ENCODE measurements at places on chromosomes 2 and 18.
A peak's percentile ranks its signal among the peaks of the same experiment; 100 is the strongest.

DNA sequence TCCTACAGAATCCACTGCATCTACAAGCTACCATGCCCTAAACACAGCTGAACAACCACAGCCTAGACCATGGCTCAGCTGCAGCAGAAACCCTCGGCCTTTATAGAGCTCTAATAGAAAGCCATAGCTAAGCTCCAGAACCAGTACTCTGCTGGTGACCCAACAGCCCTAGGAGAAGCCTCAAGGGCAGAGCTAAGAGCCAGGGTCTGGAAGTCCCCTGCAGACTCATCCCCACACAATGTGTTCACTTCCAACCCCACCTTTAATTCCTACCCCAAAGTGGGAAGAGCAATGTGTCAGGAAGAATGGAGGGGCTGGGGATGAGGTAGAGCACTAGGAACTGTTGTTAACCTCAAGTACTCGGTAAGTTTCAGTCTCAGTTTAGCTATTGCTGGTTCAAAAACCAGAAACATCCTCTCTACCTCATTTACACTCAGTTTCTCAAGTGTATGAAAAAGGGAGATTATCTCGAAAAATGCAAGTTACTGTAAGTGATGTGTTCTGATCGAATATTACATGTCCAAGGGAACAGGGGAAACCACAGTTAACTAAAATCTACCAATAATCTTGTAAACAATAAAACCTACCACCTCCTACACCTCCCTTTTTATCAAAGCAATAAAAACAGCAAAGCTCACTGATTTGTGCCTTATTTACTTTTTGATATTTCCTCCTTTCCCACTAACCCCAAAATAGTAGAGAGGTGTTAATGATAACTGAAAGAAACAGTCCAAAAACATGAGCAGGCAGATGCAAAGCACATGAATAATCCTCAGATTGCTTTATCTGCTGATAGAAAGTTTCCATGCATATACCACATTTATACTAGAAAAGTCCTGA is 36.2 kb downstream of the THADA start:
- no peak for DNase-seq

DNA sequence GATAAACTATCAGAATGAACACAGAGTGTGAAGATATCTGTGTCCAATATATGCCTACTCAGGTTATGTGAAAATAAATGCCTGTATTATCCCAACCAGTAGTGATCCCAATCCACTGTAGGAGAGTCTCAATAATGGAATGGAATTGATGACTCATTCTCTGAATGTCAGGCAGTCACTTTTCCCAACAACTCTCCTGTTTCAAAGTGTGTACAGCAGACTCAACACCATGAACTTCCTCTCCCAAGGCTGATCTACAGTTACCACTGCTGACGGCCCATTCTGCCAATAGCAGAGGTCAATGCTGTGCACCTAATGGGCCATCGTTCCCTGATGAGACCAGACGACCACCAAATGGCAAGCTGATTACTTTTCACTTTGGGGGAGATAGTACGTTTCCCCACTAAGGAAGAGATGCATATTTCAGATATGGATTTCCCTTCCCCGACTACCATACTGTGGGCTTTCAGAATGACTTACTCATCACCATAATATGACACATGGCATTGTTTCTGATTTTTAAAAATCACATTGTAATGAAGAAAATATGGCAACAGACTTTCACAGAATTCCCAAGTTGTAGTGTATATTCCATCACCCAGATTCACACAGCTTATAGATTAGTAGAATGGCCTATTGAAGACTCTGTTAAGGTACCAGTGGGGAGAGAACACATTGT is 601.7 kb upstream of the VRK2 start:
- DNase-seq, result no peak

GRCh38 chr2:76381624-76382023 is 670.9 kb upstream of the GCFC2 start:
- DNase-seq, result no peak

DNA sequence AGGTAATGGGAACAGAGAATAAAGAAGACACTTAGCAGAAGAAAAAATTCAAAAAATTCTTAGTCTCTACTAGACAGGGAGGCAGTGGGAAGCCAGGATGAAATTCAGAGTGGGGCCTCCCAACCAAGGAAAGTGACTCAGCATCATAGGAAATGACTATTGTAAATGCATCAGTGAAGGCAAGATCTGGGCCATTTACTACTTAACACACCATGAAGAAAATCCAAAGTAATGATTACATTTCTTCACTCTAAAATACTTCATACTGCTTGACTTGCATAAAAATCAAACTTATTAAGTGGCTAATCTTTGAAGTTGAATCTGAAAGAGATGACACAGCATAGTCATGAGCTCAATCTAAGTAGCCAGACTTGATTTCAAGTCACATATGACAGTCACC is 405.8 kb upstream of the SLC39A10 start:
- DNase-seq, result no peak

DNA sequence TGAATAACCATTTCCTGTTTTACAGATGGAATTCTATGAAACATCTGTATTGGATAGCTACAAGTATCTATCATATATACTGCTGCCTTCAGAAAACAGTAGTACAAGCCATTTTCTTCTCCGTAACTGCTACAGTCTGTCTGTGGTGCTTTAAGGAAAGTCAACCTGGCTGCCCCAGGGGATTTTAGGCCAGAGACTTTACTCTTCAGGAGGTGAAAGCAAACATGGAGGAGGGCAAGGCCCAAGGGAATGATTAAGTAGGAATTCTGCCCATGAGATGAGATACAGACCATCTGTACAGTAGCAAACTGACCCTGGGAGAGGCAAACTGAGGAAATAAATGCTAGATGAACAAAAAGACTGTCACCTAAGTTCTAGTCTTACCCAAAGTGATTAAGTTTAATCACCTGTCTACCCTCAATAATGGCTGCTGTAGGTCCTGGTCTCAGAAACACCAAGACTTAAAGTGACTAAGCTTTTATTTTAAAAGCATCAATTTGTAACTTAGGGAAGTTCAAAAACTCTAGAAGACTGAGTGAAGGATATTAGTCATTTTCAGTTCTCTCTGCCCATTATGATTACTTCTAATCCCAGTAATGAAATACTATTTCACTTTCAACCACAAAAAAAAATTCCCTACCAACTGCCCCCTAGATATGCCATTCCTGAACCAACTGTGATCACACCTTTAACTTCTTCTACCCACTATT is 14.8 kb downstream of the MBD2 start:
- DNase-seq, result no peak

DNA sequence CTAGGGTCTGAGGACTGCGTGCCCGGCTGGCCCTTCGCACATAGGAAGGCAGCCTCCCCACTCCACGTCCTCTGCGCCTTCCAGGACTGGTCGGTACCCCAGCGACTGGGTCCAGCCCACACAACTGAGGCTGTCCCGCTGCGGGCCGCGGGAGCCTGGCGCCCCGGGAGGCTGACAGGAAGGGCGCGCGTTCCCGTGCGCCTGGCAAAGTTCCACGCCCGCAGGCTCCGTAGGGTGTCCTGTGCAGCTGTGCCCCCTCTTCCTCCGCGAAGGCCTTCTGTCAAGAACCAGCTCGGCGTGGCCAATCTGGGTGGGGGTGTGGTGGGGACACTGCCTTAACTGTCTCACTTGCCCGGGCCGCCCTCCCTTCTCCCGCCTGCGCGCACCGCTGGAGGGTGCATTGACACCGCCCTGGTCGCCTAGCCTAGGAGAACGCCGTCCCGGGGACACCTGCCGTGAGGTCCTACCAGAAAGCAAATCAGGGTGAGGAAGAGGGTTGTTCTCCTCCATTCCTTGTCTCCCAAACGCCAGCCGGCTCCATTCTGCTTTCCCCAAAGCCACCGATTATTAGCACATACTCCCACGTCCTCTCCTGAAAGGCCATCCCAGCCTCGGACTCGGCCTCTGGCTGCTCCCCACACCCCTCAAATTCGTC is 618 bp upstream of the LYPD1 start:
- DNase-seq, result no peak

- no peak for DNase-seq
These were observed 47.4 kb downstream of the ARHGAP15 start for GRCh38 chr2:143176606-143177005.

DNA sequence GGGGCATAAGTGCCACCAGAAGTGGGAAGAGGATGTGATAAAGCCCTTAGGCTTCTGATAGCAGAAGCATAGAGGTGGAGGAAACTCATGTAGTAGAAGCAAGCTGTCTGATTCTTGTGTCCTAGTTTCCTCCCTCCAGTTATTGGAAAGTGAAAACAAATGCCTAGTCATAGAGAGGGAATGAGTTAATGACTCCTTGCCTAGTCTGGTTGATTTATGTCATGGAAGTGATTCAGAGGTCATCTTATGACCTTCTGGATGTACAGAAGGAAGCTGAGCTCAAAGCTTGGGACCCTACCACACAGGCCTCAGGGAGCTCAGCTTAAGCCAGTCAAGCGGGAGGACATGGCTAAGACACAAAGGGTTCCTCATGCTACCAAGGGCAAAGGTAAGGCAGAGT is 232.2 kb downstream of the THSD7B start:
- no peak for DNase-seq

- no peak for DNase-seq
These were observed 5.2 kb downstream of the CCBE1 start for GRCh38 chr18:59691996-59692395.

GRCh38 chr18:3466872-3467271 is 16.9 kb downstream of the TGIF1 start:
- DNase-seq, result no peak

DNA sequence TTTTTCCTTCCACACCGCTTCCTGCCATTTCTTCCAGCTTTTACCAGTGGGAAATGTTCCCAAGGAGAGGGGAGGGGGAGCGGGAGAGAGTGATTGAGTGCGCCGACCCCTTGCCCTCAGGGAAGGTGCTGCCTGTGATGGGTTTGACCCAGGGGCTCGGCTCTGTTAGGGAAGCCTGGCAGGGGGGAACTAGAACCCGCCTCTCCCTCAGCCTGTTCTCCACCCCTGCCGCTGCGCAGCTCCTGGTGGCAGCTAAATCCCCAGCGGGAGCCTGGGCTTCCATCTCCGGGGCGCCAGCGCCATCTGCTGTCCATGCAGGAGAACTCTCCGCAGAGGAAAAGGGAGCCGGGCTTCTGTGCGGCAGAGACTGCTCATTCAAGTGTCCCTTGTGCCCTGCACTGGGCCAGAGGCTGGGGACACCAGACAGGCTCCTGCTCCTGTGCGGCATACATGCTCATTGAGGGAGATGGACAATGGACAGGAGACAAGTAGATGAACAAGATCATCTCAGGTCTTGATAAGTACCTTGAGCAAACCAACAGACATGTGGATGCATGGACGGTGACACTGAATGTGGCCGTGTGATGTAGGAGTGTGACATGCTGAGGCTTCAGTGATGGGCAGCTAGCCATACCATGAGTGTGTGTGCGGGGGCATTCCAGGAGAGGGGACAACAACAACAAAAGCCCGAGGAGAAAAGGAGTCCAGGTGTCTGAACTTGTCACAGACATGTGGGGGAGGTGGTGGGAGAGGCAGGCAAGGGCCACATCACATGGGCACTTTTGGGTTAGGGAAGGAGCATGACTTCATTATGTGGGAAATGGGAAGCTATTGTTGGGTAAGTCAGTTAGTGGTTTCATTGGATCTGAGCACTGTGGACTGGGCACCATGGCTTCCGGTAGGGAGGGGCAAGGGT is 13.3 kb downstream of the CHPF start:
- DNase-seq, result peak; percentile 96
